ENCODE measurements at places on chromosomes 6 and 20. TPM values are rescaled to one million over a fixed set of nuclear protein-coding genes. Genes with fewer than 3 reads are reported as not detected.

DNA sequence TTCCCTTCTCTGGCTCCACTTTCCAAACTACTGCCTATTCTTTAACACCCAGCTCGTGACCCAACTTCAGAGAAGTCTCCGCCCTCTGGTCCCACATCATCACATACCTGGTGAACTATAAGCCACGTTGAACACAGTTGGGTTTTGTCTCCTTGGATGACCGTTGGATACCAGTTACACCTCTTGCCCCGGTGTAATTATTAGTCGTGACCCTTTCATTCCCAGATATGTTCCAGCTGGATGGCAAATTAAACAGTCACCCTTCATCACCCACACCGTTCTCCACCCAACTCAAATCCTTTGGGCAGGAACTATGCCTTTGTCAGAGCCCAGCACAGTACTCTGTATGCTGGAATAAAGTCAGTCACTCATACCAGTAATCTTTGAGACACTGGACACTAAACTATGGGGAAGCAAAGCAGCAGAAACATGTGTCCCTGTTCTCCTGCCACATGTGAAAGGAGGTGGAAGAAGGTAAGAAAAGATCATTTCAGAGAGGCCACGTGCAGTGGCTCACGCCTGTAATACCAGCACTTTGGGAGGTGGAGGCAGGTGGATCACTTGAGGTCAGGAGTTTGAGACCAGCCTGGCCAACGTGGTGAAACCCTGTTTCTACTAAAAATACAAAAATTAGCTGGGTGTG is 22.5 kb downstream of the PLAGL2 start:
- peaks cover 7% of the 10 kb centered on the region for H3K4me1 ChIP-seq
- no peaks in the 10 kb centered on the region for H3K36me3 ChIP-seq
- H3K4me3 ChIP-seq: no peak overlapping the region
- no peaks in the 10 kb centered on the region for H3K27me3 ChIP-seq

EBF4 gene
- 1.2 TPM for total RNA-seq

FAM217B gene
- total RNA-seq: 27.9 TPM

- no peak for DNase-seq
- no peak overlapping the region for H3K27ac ChIP-seq
- no peaks in the 10 kb centered on the region for H3K4me1 ChIP-seq
- H3K4me3 ChIP-seq: no peak overlapping the region
Measured at GRCh38 chr20:19018881-19019280, 193.6 kb upstream of the SLC24A3 start.

Measured in A673 (cell line).